ENCODE measurements at places on chromosomes 5 and 9. TPM values are rescaled to one million over a fixed set of nuclear protein-coding genes. Genes with fewer than 3 reads are reported as not detected.

SLC24A2 gene
- not detected for total RNA-seq

C5orf52 gene
- total RNA-seq = not detected

HTR4 gene
- not detected for total RNA-seq

CTXN3 gene
- not detected for total RNA-seq

PCDHGB7 gene
- total RNA-seq = 7.0 TPM

SHOC1 gene
- 0.26 TPM for total RNA-seq

FTMT gene
- total RNA-seq = not detected

SIT1 gene
- not detected for total RNA-seq

KLF4 gene
- 22.7 TPM for total RNA-seq

SLCO4C1 gene
- 1.6 TPM for total RNA-seq

ASPN gene
- 3.6 TPM for total RNA-seq
